GM12864 (cell line): ENCODE measurements at places on chromosomes 1 and 21.
A peak's percentile ranks its signal among the peaks of the same experiment; 100 is the strongest.

DNA sequence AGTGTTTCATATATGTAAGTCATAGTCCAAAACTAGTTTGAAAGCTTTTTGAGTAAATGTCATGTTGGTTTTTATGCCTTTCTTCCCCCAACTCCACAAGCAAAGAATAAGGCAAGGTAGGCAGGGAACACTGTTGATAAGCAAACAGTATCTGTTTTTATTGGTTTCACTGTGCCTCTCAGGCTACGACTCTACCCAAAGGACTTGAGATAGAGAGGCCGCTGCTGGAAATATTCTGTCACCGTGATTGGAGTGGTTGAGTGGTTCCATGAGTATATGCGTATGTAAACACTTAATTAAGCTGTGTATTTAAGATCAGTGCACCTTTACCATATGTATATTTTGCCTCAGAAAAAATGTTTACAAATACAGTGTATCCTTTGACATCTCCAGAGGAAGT, 138.1 kb upstream of the KIF26B start:
- no peak for DNase-seq

DNA sequence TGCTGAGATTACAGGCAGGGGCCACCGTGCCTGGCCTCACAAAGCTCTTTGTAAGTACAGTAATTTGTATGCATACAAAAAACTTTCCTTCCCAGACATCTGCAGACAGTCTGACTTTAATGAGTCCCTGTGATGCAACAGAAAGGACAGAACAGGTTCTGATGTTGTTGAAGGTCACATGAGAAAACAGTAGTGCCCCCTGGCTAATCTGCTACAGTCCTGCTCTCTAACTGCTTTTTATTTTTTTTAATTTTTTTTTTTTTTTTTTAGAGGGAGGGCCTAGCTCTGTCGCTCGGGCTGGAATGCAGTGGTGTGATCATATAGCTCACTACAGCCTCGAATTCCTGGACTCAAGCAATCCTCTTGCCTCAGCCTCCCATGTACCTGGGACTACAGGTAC, 36.7 kb downstream of the ACBD3 start:
- DNase-seq: no peak

DNA sequence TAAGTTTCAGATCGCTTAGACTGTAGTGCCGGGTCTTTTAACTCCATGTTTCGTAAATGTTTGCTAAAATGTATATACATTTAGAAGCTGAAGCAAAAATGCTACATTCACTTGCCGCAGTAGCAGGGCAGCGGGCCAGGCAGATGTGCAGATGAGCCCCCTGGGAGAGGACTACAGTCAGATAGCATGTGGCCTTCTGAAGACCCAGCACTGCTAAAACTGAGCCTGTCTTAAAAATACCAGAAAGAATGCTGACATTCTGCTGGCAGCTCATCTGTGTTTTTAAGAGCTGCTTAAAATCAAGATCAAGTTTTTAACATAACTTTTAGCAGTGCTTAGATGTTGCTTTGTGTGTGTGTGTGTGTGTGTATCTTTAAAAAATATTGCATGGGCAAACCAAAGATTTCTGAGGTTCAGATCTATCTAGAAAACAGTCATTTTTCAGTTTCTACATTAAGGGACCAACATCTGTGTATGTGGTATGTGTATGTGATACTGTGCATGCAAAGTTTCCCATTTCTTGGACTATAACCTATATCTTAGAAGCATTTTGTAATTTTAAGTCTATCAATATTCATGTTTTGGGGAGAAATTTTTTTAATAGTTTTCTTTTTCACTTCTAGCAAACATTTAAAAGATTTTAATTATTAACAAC, 31.7 kb downstream of the CHRM3 start:
- DNase-seq: no peak

DNA sequence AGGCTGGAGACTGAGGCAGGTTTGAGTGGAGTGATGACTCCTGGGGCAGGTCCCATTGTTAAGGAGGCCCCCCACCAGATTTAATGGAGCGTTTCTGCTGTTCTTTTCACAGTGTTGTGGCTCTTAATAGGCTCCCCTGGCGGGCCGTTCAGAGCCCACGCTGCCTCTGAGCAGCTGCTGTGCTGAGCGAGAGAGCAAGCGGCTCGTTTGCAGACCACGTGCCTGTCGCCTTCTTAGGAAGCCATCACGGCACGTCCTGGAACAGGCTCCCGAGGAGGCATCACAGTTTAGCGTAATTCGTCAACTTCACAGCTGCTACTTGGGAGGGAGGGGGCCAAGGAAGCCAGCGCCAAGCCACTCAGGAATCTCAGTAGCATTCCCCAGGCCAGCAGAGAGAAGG, 70.5 kb upstream of the CTTNBP2NL start:
- DNase-seq: no peak

GRCh38 chr1:186653312-186653711, 26.9 kb downstream of the PTGS2 start:
- DNase-seq: no peak

GRCh38 chr1:112637254-112638109, 17.9 kb downstream of the CAPZA1 start:
- no peak for DNase-seq

GRCh38 chr1:35220976-35221375, 28.0 kb upstream of the SFPQ start:
- DNase-seq: no peak

DNA sequence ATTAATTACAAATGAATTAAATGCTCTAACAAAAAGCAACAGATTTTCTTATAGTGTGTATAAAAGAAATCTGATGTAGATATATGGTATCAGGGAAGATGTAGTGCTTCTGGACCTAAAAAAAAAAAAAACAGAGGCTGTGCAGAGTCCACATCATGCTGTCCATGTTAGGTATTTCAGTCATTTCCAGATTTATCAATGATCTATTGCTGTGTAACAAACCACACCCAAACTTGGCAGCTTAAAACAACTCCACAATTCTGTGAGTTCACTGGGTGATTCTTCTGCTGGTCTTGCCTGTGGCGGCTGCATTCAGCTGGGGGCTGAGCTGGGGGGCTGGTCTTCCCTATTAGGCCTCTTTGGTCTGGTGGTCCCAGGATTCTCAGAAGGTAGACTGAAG, 52.3 kb upstream of the C1orf146 start:
- DNase-seq: no peak

- DNase-seq: no peak
These were observed 34.6 kb upstream of the DOCK7 start for GRCh38 chr1:62722796-62723195.

DNA sequence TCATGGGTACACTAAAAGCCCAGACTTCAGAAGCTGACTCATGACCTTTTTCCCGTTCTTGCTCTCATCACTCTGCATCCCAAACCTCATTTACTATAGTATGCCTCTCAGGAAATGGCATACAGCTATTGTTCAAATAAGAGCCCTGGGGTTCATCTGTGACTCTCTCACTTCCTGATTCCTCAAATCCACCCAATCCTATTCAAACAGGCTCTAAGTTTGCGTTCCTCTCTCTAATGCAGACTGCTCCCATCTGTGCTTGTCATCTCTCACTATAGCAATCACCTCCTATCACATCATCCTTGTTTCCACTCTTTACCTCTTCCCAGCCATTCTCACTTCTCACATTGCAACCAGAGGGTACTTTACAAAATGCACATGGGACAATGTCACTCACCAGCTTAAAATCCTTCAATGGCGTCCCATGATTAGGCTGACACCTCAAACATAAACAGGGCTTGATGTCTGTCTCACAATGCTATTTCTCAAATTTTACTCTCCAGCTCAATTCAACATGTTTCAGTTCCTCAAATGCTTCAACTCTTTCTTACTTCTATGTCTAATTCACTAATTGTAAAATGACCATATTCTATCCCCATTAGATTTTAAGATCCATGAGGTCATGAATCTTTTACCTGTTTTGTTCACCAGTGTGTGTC, 408.4 kb downstream of the NTNG1 start:
- DNase-seq: no peak

- peak; percentile 59 for DNase-seq
These were observed 117.7 kb downstream of the LACTBL1 start for GRCh38 chr1:22854688-22855565.

GRCh38 chr1:77950873-77951272, 28.0 kb downstream of the FUBP1 start:
- peak; percentile 22 for DNase-seq

GRCh38 chr1:8047686-8048445, 21.8 kb upstream of the ERRFI1 start:
- DNase-seq: no peak

GRCh38 chr1:207164086-207164485, 60.1 kb downstream of the C4BPA start:
- DNase-seq: no peak

GRCh38 chr21:14736672-14737071, 190.6 kb upstream of the SAMSN1 start:
- no peak for DNase-seq

- no peak for DNase-seq
These were observed 117.7 kb downstream of the NUF2 start for GRCh38 chr1:163439471-163439870.

DNA sequence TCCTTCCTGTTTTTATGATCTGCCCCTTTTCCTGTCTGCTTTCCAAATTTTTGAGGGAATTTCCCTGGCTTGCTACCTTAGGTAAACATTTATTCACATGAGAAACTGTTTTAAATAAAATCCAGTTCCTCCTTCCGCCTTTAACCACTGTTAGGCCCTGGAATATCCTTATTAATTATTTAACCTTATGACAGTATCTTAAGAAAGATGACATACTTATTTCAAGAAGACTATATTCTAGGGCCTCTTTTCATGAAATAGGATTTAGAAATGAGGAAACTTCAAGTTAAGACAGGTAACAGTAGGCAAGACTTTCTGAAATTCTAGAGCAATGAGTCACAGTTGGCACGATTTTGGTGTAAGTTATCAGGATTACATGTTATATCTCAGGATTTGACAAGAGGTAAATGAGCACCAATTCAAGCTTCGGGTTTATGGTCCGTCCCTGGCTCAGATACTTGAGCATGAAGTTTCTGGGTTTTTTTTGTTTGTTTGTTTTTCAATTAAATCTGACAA, 2.0 kb upstream of the TNFSF18 start:
- no peak for DNase-seq

DNA sequence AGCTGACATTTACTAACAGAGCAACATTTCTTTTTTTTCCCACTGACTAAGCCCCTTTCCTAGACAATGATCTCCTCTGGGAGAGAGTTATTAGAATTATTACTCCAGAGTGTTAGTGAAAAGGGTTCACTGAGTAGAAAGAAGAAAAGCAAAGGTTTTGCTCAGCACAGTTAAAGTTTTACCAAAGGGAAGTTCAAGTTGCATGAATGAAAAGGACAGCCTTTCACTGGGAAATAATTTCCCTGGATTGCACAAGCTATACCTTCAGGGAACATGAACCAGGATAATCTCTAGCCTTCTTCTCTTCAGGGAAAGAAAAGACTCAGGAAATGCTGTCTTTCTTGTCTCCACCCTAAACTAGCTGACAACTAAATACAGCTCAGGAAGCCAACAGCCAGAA, 71.4 kb upstream of the ESRRG start:
- DNase-seq: no peak

DNA sequence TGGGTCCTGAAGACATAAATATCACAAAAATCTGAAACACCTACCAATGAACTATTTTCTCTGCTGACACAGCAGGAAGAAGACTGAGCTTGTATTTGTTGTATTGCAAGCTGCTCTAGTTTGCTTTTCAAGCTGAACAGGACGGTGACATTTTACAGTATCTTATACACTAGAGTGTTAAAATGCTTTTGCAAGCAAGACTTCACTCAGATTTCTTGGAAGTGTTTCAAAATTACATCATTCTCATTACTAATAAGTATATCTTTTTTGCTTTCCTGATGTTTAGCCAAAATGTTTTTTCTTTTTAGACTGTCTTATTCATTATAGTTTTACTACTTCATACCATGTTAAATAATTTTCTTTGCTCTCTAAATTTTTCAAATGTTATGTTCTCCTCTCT, 427.1 kb upstream of the CXADR start:
- DNase-seq: no peak

DNA sequence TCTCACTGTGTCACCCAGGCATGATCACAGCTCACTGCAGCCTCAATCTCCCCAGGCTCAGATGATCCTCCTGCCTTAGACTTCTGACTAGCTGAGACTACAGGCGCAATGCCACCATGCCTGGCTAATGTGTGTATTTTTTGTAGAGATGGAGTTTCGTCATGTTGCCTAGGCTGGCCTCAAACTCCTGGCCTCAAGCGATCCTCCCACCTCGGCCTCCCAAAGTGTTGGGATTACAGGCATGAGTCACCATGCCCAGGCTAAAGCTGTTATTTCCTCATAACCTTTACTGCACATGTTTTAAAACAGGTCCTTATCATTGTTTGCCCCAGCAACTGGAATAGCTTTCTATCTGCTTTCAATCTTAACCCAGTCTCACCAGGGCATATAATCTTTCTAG, 2.9 kb downstream of the SARS1 start:
- DNase-seq: no peak

DNA sequence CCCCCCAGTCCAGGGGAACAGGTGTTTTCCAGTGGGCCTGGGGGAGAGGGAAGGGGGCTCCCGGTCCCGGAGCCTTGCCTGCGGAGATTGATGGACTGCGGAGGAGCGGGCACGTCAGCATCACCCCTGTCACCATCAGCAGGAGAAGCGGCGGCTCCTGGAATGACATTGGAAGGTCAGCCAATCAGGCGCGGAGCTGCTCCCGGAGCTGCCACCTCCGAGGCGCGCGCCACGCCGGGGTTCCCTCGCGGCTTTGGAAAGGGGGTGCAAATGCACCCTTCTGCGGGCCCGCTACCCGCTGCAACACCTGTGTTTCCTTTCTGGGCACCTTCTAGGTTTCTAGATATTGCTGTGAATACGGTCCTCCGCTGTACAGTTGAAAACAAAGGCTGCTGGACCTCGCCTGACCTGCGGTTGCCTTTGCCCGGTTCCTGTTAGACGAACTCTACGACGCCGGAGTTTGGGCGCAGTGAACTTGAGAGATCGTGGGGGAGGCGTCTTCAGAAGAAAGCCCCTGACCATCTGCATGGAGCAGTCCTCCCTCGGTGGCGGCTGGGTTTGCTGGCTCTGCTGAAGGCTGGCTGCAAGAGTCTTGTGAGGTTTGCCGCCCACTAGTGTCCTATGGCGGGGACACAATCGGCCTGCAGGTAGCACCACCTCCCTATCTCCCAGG, 5.3 kb downstream of the DSCAM start:
- DNase-seq: no peak

GRCh38 chr1:27448982-27449381, 41.0 kb downstream of the WASF2 start:
- no peak for DNase-seq

- no peak for DNase-seq
These were observed 52.3 kb upstream of the DNAJC6 start for GRCh38 chr1:65256860-65257708.

DNA sequence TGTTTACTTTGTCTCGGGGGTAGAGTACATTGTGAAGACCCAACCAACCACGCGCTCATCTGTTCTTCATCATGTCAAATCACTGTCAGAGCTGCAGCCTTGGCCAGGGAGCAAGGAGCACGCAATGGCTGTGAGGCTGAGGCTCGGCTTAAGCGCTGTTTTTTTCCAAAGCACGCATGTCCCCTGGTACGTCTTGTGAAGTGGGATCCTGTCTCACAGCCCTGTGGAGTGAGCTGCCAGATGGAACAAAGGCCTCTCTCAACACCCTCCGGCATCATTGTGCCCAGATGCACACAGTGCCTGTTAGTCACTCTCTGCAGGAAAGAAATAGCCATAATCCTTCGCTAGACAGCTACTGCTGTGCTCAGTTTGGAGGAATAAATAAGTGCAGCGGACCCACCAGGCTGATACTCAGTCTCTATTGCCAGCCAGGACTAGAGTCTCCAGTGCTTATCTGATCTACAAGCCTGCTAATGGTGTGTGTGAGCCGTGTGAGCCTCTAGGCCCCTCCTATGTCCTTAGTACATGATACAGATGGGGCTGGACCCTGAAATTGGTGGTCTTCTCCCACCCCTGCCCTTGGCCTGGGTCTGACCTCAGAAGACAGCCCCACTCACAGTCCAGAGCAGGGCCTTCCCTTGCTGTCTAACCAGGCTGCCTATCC, 91.3 kb upstream of the COA6 start:
- DNase-seq: no peak
